Kidney (tissue), 22 donors: ENCODE measurements at places on chromosomes 1 and 21.

GRCh38 chr1:19101244-19101643 is 108.8 kb downstream of the UBR4 start:
- no peak for DNase-seq

- DNase-seq = no peak
These were observed 1013.8 kb downstream of the PLA2G4A start for GRCh38 chr1:187842406-187843165.

DNA sequence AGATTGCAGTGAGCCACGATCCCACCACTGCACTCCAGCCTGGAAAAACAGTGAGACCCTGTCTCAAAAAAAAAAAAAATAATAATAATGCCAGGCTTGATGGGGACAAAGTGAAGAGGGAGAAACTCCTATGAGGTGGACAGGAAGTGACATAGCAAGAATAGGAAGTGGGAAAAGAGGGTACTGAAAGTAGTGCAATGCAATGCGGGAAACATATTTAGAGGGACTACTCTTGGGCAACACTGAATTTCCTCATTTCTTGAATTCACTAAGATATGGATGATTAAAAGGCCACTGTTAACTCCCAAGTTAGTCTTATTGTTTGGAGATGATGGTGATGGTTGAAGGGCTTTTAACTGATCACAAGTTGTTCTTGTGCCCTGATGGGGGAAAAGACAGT is 21.6 kb upstream of the KCNA2 start:
- DNase-seq = no peak

DNA sequence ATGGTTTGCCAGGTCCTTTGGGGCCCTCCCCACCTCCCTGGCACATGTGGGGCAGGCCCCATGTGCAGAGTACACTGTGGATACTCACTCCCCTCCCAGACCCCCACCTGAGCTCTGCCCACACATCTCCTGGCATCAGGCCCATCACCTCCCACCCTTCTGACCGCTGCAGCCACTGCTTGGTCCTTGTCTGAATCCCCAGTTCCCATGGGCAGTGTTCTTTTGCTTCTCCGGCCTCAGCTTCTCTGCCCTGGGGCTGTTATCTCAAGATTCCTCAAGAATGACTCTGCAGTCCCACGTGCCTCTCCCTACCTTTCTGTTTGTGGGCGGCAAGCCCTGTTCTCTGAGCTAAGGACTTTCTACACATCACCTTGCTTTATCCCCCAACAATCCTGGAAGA is 187.7 kb upstream of the EDN2 start:
- no peak for DNase-seq

DNA sequence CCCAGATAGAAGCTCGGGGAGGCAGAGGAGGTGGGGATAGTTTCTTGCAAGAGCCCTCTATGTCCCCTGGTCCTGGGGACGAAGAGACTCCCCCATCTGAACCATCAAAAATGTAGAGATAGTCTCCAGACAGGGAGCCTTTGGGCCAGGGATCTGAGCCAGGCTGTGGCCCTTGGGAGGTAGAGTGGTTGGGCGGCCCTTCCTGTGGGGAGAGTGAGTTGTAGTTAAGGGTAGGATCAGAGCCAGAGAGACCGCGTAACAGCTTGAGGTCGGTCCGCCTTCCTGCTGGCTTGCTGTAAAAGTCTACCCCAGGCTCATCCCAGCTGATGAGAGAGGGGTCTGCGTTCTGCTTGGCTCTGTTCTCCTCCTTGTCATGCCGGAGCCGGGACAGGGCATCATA is 25.3 kb downstream of the PIK3C2B start:
- no peak for DNase-seq

- no peak for DNase-seq
These were observed 23.8 kb downstream of the HSD11B1 start for GRCh38 chr1:209728466-209728865.

DNA sequence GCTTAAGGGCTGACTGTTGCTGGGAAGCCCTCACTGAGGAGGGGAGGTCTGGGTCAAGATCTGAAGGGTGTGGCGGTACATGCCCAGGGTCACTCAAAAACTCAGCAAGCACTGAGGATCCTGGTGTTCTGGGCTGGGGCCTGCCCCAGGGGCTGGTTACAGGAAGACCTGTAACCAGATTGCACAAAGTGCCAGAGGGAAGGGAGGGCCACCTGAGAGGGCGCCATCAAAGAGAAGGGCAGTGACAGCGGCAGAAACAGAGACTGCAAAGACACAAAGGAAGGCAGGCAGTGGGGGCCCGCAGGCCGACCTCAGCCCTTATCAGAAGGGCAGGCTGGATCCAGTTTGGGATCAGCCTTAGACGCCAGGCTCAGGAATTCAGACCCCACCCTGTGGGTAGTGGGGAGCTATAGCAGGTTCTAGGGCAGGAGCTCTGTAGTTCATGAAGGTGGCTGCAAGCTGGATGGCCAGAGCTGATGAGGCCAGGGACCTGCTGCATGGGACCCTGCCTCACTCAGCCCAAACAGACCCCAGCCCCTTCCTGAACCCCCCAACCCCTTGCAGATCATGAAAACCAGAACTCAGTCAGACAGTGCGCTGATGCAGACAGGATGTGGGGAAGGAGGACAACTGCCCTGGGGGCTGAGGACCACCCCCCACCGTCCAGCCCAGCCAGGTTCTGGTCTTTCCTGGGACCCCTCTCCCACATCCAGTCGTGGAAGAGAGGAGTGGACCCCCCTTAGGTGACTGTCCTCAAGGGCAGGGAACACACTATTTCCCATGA is 3.9 kb downstream of the SH2D5 start:
- DNase-seq = peak; percentile 42

GRCh38 chr1:214332946-214333798 is 52.2 kb downstream of the SMYD2 start:
- DNase-seq = peak; percentile 74

- peak; percentile 57 for DNase-seq
These were observed 150.3 kb downstream of the HMGB4 start for GRCh38 chr1:34013958-34014737.

GRCh38 chr1:168101336-168101735 is 35.4 kb downstream of the GPR161 start:
- DNase-seq = no peak

DNA sequence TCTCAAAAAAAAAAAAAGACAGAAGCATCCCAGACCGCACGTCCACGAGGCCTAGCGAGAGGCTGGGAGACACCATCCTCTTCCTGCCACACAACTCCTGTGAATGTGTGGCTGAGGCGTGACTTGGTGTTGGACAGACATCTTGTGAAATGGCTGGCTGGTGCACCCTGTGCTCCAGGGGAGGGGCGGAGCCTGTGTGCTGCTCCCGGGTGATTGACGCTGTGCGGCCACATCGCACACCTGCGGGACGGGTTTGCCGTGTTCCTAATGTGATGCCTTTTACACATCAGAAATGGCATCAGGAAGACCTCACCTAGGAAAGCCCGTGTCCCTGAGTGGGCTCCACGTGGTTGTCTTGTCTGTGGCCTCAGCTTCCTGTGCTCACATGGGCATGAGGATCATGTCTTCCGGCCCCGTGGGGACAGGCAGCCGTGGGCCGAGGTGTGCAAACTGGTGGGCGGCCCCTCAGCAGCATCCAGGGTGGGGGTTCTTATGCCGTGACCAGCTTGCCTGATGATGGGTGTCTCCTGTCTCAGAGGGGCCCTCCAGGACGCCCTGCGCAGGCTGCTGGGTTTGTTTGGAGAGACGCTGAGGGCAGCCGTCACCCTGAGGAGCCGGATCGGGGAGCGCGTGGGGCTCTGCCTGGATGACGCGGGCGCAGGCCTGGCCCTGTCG is 64.4 kb downstream of the PCNT start:
- DNase-seq = no peak

- DNase-seq = no peak
These were observed 77.7 kb upstream of the C1orf87 start for GRCh38 chr1:60151311-60151710.

GRCh38 chr1:82562448-82562847 is 761.7 kb downstream of the ADGRL2 start:
- no peak for DNase-seq

DNA sequence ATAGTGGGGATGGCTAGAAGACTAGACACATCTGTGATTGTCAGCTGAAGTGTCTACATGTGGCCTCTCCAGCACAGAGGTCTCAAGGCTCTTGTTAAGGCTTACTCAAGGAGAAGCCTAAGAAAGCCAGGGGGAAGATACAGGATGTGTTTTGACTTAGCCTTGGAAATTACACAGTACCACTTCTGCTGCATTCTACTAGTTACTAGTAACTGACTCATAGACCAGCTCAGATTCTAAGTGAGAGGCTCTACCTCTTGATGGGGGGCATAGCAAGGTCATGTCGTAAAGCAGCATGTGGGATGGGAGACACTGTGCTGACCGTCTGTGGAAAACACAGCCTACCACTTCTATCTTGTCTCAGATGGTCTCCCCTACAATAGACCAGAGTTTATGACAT is 99.5 kb downstream of the UBE2U start:
- no peak for DNase-seq

DNA sequence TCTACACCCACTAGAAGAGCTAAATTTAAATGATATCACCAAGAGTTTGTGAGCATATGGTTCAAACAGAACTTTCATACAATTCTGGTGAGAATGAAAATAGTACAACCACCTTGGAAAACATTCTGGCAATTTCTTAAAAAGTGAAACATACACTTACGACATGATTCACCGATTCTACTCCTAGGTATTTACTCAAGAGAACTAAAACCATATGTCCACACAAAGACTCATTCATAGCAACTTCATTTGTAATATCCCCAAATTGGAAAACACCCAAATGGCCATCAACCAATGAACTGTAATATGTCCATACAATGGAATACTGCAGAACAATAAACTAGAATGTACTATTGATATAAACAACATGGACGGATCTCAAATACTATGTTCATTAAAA is 51.2 kb upstream of the ADAM30 start:
- DNase-seq = no peak

- no peak for DNase-seq
These were observed 9.1 kb upstream of the SLC19A1 start for GRCh38 chr21:45551316-45551715.

DNA sequence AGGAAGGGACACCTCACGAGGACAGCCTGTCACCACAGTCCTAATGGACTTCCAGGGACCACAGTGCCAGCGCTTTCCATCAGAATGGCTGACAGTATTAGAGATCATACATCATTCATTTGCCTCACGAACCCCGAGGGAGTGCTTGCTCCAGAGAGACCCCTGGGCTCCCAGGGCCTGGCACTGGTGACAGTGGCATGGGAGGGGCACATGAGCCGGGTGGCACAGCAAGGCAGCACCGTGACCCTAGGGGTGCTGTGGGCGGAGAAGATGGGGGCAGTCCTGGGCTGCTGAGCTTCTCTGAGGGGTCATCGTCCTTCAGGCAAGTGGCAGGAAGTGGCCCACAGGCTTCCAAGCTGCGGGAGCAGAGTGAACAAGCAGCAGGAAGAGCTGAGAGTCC is 16.4 kb upstream of the TSPEAR start:
- DNase-seq = no peak

GRCh38 chr1:178625695-178626094 is 99.3 kb upstream of the RALGPS2 start:
- no peak for DNase-seq

DNA sequence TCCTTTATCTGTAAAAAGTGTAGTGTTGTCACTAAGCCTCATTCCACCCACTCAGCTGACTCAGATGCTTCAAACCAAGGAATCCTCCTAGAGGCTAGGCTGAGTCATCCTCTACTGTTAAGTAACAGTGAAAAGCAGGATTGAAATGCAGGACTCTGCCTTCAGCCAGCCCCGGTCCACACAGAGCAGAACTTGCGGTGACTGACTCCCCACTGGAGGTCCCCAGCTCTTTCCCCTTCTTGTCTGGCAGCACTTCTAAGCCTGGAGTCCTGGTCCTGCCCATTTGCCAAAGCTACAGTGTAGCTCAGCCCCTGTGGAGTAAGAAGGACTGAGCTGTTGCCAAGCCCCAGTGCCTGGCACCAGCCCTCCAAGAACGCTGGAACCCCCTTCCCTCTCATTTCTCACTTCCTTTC is 1.7 kb downstream of the RAB7B start:
- DNase-seq = no peak

DNA sequence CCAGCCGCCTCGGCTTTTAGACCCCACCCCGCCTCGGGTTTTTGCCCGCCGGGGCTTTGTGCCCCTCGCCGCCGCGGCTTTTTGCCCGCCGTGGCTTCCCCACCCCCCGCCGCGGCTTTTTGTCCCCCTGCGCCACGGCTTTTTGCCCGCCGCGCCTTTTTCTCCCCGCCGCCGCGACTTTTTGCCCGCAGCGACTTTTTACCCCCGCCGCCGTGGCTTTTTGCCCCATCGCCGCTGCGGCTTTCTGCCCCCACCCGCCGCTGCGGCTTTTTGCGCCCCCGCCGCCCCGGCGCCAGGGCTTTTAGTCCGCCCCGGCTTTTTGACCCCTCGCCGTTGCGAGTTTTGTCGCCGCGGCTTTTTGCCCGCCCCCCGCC is 474.4 kb downstream of the FAM72C start:
- DNase-seq = peak; percentile 28

GRCh38 chr21:39518055-39518846 is 66.5 kb downstream of the SH3BGR start:
- DNase-seq = peak; percentile 74

GRCh38 chr1:15950763-15951295 is 25.1 kb downstream of the ZBTB17 start:
- DNase-seq = peak; percentile 70

DNA sequence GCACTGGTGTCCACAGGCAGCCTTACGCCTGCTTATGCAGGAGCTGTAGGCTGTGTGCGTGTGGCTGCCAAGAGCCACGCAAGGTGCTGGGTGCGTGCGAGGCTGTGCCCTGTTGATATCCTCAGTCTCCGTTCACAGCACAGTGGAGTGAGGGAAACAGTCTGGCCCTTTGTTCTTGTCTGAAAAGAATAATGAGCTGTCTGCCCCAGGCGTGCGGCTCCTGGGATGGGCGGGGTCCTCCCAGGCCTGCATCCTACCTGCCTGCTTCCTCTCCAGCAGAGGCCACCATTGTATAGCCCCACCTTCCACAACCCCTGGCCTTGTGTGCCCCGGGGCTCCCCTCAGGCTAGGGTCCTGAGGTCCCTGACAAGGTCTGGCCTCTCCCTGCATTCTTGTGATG is 47.0 kb upstream of the KDM4A start:
- no peak for DNase-seq

DNA sequence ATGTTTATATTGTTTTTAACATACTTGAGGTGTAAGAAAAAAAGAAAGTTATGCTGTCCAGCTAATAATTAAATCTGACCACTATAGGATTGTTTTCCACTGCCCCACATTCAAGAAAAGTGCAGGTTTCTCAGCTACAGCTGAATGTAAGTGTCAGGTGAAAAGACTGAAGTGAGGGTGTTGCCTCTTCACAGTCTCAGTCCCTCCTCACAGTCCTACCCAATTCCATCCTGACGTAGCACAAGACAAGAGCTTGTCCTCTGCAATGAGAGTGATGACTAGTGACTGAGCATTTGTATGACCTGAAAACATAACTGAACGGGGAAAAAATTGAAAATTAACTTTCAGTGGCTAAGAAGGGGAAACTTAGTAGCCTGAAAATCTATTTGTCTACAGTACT is 1039.5 kb downstream of the ADGRL2 start:
- DNase-seq = no peak

DNA sequence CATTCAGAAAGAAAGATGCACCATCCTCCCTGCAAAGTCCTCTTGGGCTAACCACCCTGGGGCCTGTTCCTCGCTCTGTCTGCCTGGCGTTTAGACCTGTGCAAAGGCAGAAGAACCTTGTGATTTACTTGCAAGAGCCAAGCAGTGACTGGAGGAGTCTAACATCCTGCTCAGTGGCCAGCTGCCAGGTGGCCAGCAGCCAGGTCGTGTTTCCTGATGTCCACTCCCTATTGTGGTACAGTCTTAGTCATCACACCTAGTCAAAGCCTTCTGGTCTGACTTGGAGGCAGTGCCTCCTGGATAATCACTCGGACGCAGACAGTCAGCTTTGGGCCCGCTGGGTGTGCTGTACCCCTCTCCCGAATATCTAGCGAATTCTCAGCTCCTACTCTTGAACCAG is 118.1 kb downstream of the PGBD5 start:
- DNase-seq = no peak
